Hepatocyte (in vitro differentiated cells): ENCODE measurements at places on chromosomes 4 and X. TPM values are rescaled to one million over a fixed set of nuclear protein-coding genes. Genes with fewer than 3 reads are reported as not detected.

KLHL4 gene
- total RNA-seq, result 2.8 and 3.6 TPM in 2 replicates

CTBP1 gene
- 129 and 169 TPM in 2 replicates for total RNA-seq

GAGE12H gene
- total RNA-seq, result not detected in 2 replicates

AREG gene
- total RNA-seq, result 116 and 128 TPM in 2 replicates

GRIA2 gene
- total RNA-seq, result 1.5 and 4.2 TPM in 2 replicates

WFS1 gene
- 32.5 and 43.1 TPM in 2 replicates for total RNA-seq

GASK1B gene
- total RNA-seq, result 88.8 and 89.8 TPM in 2 replicates

NOX1 gene
- total RNA-seq, result 2.5 and 3.0 TPM in 2 replicates

SPON2 gene
- total RNA-seq, result 308 and 403 TPM in 2 replicates

MUC7 gene
- total RNA-seq, result not detected in 2 replicates

FSTL5 gene
- 0.24 and 0.57 TPM in 2 replicates for total RNA-seq

GRCh38 chr4:103076747-103077347 is at the start of gene SLC9B2:
SLC9B2 (minus strand) TSS chr4:103076761; CDS start chr4:103067550, 9,211 bp downstream.
- no peak for DNase-seq

- no peak for DNase-seq
These were observed 329.7 kb downstream of the CCSER1 start for GRCh38 chr4:90456891-90457290.

- peak; percentile 72 for DNase-seq
These were observed at the start of gene NUDT10 for GRCh38 chrX:51332188-51332942. NUDT10 (plus strand) TSS chrX:51332822; CDS start chrX:51332966, 144 bp downstream.

DNA sequence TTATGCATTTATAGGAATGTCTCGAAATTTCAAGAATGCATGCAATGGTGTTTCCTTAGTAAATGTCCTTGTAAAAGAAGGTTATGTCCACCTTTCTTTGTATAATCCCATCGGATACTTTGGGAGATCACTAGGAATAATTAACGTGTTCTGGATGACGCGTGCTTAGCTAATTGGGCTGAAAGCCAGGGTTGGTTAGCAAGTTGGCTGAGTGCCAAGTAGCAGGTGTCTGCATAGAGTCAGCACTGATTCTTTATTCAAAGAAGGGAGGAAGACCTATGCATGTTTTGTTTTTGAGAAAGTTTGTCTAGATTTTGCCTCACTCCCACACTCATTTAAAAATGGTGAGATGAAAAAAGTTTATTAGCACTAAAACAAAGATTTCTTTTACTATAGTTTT is 144.6 kb downstream of the SOX3 start:
- DNase-seq, result no peak

DNA sequence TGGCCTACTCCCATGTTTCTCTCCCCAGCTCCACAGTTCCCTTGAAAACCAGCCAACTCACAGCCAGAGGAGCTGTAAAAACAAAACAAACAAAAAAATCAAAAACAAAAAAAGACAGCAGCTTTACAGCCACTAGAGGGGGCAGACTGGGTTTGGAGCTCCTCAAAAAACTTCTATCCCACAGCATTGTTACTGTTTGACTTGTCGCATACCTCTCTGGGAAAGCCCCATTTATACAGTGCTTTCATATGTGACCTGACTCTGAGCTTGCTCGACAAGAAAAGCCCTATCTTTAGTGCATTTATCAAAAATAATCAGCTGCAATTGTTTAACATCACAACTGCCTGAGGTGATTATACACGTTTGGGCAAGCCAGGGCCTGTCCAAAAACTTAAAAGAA is 21.6 kb downstream of the TSPAN6 start:
- peak; percentile 55 for DNase-seq

DNA sequence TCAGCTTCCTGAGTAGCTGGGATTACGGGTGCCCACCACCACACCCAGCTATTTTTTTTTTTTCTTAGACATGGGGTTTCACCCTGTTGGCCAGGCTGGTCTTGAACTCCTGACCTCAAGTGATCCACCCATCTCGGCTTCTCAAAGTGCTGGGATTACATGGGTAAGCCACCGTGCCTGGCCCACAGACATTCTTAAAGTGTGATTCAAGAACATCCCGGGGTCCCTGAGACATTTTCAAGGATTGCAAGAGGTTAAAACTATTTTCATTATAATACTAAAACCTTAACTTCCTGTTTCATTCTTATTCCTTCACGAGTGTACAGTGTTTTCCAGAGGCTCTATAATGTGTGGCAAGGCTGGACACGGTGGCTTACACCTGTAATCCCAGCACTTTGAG is 318.7 kb downstream of the CAMK2D start:
- DNase-seq, result no peak

- no peak for DNase-seq
These were observed 101.1 kb upstream of the SHISA3 start for GRCh38 chr4:42296196-42296595.

DNA sequence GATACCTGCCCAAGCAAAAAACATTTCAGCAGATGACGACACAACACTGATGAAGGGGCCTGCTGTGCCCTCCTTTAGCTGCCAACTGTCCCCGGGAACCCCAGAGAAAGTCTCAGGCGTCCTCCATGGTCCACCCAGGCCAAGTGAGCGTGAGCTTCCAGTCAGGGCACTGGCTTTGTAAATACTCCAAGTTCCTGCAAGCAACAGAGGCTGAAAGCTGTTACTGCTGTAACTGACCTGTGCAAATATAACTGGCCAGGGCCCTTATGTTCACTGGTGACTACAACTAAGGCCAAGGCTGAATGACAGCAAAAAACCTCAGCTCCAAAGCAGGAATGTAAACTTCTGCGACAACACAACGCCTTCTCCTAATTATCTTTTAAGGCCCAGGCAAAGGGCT is 8.2 kb downstream of the WDR1 start:
- no peak for DNase-seq

GRCh38 chr4:47930971-47931804 is 16.8 kb upstream of the NFXL1 start:
- peak; percentile 48 for DNase-seq

GRCh38 chr4:182238355-182238931 is 4.8 kb upstream of the TENM3 start:
- peak; percentile 30 for DNase-seq

DNA sequence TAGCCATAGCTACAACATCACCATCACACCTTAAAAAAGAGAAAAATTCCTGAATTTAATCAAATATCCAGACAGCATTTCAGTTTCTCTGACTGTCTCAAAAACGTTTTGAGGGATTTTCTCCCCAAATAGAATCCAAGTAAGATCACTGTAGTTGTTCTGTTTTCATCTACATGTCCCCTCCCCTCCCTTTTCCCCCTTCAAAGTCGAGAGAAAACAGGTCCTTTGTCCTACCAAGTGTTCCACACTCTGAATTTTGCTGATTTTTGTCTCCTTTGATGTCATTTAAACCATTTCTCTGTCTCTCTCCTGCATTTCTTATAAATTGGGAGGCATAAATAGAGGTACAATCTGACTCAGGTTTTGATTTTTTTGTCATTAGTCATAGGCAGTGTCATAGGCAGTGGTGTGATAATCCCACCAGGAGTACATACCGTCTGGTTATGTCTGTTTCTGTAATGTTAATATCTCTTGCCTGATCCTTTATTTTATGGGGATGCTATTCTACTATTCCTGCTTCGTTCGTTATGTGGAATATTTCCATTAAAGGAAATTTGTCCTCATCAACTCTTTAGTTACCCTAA is 348.6 kb downstream of the PTTG2 start:
- DNase-seq, result no peak

GRCh38 chr4:25484243-25484721 is 107.2 kb downstream of the ANAPC4 start:
- DNase-seq, result no peak

DNA sequence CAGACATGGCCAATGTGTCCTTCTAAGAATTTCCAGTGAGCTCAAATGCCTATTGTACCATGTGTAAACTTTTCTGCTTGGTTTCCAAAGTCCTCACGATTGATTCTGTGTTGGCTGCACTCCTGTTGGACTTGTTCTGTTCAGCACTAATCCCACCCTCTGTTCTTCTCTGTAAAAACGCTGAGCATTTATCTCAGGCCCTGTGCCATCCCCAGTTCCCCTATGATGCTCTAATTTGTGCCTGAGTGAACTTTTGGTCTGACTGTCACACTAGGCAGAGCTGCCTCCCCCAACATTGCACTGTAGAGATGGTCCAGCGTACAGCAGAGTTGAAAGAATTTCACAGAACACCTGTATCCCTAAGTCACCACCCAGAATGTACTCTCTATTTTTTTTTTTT is 76.1 kb upstream of the STS start:
- no peak for DNase-seq

GRCh38 chr4:93654211-93654610 is 174.3 kb upstream of the ATOH1 start:
- DNase-seq, result no peak

- DNase-seq, result peak; percentile 92
These were observed 104.0 kb downstream of the FAM53A start for GRCh38 chr4:1579901-1580691.

- DNase-seq, result no peak
These were observed 71.5 kb upstream of the VEGFC start for GRCh38 chr4:176864238-176864637.

DNA sequence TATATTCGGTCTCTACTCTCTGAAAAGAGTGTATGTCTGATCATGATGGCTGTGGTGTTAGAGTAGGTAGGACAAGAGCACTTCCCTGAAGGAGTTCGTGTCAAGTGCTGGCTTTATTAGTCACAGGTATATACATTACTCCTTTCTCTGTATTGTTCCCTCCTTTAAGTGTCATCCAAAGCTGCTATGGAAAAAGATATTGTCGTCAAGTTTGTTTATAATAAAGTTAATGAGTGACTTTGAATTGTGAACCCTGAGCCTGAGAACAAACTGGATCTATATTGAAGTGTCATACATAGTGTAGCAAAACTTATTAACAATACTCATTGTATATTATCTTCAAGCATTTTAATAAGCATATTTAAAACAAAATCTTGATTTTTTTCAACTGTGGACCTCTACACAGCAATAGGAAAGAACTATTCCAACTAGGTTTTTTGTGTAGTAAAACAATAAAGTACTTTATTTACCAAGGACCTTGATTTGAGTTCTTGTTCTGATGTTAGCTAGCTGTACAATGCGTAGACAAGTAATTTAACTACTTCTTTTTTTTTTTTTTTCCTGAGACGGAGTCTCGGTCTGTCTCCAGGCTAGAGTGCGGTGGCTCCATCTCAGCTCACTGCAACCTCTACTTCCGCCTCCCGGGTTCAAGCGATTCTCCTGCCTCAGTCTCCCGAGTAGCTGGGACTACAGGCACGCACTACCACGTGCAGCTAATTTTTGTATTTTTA is 177.7 kb downstream of the RAPGEF2 start:
- peak; percentile 20 for DNase-seq

- DNase-seq, result no peak
These were observed 60.9 kb downstream of the BMP15 start for GRCh38 chrX:50971395-50971794.

GRCh38 chr4:145847764-145848163 is 90.9 kb downstream of the ZNF827 start:
- no peak for DNase-seq
